ENCODE measurements at places on chromosomes 13 and 19.

DNA sequence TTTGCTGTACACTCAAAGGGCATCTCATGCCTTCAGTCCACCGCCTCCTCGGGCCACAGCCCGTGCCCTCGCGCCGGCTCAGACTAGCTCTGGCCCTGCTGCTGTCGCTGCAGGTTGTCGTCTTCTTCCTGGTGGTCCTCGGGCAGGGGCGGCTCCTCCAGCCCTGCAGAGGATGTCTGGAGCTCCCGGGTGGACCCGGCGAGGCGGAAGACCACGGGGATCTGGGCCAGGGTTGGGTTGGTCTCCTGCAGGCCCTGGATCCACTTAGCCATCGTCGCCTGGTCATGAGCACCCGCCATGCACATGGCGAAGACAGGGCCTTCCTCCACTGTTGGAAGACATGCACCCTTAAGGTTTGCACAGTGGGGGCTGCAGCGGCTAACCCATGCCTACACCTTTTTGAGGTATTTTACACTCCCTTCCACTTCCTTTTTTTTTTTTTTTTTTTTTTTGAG lies 489 bp upstream of the ZNF653 start:
- DNase-seq, result no peak

GRCh38 chr13:31008400-31009115 lies 76.1 kb downstream of the TEX26 start:
- DNase-seq, result no peak

DNA sequence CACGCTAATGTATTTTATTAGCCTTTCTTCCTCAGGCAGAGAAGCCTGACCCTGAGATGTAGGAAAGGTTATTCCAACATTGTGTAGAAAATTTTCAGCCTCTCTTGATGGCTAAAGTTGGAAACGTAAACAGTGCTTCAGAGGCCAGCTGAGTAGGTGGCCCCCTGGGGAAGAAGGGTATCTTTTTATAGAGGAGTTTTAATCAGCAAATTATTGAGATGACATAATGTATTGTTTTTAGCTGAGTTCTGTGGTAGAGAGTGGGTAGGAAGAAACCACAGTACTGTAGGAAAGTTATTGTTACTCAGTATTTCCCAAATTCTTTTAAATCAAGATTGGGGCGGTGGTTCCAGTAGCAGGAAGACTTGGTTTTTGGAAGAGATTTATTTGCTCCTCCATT lies 268.8 kb downstream of the DLEU7 start:
- DNase-seq, result no peak

DNA sequence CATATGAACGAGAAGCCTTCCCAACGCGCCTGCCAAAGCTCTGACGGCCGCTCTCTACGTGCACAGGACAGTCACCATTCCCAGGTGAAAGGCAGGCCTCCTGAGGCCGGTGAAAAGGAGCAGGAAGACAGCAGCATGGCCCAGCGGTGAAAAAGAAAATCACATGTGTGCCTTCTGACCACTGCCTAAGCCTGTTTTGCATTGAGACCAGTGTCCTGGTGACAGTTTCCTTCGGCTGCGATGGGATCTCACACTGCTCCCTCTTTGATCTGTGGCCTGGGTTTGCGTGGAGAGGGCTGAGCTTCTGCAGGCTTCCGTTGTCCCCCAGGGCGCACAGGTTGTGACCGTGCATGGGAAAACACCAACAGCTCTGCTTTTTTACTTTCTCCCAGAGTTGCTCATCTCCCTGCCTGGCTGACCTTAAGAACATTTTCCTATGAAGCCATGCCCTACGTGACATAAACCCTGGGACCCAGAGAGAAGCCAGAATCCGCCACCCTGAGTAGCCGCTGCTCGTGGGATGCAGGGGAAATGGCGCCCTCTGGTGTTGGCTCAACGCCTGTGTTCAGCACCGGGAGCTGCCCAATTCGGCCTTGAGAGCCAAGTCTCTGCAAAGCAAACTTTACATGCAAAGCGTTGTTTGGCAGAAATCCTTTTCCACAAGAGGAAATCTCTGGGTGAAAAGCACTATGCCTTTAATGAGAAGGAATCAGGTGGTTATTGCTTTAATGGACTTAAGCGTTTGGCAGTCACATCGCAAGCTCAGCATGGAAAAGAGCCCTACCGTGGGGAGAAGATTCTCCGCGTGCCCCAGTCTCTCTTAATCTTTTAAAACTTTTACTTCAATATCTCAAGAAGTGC lies 112.2 kb upstream of the GPR12 start:
- DNase-seq, result peak; percentile 67

- DNase-seq, result no peak
These were observed 1.2 kb upstream of the FLT1 start for GRCh38 chr13:28496188-28496564.

DNA sequence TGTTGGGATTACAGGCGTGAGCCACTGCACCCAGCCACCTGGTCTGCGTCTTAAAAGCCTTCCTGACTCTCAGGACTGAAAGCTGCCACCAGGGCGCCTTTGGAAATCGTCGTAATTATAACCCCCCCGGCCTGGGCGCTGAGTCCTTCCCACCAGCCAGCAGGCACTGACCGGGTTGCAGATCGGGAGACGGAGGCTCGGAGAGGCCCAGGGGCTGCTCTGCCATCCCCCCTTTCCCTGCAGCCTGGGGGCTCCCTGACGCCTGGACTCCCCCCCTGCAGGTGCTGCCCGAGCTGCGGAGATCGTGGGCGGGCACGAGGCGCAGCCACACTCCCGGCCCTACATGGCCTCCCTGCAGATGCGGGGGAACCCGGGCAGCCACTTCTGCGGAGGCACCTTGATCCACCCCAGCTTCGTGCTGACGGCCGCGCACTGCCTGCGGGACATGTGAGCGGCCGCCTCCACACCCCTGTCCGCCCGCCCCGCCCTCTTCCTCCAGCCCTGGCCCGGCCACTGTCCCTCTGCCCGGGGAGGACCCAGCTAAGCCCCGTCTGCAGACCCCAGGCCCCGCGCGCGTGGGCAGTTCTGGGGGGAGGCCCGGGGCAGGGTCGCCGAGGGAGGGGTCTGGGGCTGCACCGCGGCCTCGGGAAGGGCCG lies 2.5 kb downstream of the PRTN3 start:
- DNase-seq, result no peak
